ENCODE measurements at places on chromosomes 2 and 18.

- no peak for DNase-seq
- H3K27ac ChIP-seq: no peak overlapping the region
- H3K4me1 ChIP-seq: no peaks in the 10 kb centered on the region
- H3K27me3 ChIP-seq: no peaks in the 10 kb centered on the region
- H3K4me3 ChIP-seq: no peak overlapping the region
These were observed 57.2 kb downstream of the REEP1 start for GRCh38 chr2:86280191-86280667.

DNA sequence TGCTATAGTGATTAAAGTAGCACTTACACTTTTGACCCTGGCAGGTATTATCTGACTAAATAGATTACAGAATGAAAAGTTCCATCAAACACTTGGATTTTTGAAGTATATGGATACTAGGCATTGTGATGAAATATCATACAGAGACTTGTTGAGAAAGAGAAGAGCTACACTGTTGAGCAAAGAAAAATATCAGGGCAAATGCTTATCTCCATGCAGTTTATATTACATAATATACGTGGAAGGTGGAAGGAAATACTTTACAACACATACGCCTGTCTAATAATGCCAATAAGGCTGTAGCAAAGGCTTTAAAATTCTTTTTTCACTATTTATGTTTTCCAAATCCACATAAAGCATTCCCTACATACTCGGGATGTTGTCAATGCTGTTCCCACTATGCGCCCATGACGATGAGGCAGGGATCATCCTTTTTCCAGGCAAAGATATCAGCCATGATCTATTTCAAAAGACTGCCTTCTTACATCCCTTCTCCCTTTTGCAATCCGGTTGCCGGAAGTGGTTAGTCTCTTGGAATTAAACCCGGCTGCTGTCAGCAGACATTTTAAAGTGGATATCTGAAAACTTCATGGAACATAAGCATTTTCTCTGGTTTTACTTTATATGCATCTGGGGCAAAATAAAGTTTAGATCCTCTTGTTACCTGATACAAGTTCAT is 92.6 kb upstream of the ITGA4 start:
- H3K4me3 ChIP-seq: no peak overlapping the region
- H3K4me1 ChIP-seq: no peaks in the 10 kb centered on the region
- H3K27ac ChIP-seq: no peak overlapping the region
- H3K36me3 ChIP-seq: no peaks in the 10 kb centered on the region

DNA sequence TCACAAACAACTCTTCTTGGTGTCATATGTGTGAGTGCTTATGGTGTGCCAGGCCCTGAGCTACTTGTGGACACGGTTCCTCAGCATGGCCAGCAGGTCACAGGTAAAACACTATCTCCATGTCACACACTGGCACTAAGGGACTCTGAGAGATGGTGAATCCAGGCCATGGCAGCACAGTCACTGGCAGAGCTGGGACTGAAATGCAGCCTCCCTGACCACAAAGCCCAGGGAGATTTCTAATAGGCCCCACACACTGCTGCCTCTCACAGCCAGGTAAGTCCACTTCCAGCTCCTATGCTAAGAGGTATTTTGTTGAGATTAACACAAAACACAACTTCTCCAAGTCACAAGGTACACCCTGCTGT is 92.0 kb downstream of the ACTR2 start:
- no peak overlapping the region for H3K4me3 ChIP-seq
- no peak for DNase-seq
- no peak overlapping the region for H3K27ac ChIP-seq
- H3K36me3 ChIP-seq: peaks cover 13% of the 10 kb centered on the region
- H3K27me3 ChIP-seq: no peaks in the 10 kb centered on the region

GRCh38 chr2:215137741-215138340 is 585 bp downstream of the ABCA12 start:
- H3K4me1 ChIP-seq: no peaks in the 10 kb centered on the region
- no peaks in the 10 kb centered on the region for H3K27me3 ChIP-seq
- no peak overlapping the region for H3K27ac ChIP-seq
- DNase-seq: no peak
- no peaks in the 10 kb centered on the region for H3K36me3 ChIP-seq
- H3K4me3 ChIP-seq: no peak overlapping the region
